ENCODE measurements at places on chromosomes 13 and 19.

DNA sequence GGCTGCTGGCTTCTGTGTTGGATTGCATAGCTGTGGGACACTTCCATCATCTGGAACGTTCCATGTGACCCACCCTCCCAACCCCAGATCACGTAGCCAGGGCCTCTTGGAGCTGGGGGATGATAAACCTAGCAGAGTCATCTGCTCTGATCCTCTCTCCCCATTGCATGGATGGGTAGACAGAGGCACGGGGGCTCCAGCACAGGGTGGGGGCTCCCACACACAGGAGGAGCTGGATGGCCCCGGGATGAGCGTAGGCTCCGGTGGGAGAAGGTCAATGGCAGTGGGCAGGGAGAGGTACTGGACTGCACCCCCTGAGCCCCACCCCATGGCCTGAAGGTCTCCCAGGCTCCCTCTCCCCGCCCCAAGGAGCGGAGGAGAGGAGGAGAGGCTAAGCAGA lies 25.4 kb downstream of the ATP8B3 start:
- DNase-seq: no peak

GRCh38 chr13:90502153-90502552 lies 845.3 kb upstream of the MIR17HG start:
- DNase-seq: no peak

DNA sequence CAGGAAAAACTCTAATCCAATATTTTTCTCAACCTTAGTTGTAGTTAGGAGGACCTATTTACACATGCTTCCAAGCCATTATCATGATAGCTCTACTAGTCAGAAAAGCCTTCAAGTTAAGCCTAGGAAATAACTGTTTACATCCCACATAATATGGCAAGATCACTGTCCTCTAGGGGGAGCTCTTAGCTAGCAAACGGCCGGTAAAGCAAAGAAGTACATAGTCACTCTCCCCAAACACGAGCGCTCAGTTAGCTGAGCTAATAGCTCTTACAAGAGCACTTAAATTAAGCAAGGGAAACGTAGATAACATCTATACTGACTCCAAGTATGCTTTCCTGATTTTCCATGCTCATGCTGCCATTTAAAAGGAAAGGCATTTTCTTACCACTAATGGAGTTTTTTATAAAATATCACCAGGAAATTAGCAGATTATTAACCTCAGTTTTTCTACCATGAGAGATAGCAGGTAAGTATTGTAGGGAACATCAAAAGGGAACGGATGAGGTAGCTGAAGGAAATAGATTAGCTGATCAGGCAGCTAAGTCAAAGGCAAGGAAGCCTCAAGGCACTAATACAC lies 100.6 kb upstream of the PABPC3 start:
- no peak for DNase-seq

DNA sequence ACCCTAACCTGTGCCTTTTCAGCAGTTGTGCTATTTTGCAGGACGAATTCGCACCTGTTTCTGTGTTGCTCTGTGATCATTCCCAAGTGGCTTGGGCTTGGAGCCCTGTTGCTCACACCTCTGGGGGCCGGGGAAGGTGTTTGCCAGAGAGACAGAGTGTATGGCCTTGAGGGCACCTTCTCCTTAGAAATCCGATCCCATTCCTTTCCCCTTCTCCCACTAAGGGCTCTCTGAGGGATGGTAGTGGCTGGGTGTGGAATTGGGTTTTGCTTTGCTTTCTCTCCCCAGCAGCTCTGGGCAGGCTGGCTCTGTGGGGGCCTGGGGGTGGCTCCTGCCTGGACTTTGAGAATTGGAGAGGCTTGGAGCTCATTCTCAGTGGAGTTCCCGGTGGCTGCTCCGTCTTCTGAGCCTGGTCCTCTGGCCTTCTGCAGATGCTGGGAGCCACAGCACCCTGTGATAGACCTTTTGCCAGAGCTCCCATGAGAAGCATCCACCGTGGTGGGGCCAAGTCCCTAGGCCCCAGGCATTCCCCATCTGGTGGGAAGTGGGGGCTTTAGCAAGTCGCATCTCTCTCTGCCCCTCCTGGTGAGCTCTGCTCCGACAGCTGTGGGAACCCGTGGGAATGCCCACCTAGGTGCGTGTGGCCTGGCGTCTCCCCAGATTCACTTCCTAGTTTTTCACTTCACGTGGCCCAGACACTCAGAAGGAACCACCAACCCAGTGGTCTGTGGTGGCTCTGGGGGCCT lies 26.1 kb downstream of the ATP11A start:
- no peak for DNase-seq

DNA sequence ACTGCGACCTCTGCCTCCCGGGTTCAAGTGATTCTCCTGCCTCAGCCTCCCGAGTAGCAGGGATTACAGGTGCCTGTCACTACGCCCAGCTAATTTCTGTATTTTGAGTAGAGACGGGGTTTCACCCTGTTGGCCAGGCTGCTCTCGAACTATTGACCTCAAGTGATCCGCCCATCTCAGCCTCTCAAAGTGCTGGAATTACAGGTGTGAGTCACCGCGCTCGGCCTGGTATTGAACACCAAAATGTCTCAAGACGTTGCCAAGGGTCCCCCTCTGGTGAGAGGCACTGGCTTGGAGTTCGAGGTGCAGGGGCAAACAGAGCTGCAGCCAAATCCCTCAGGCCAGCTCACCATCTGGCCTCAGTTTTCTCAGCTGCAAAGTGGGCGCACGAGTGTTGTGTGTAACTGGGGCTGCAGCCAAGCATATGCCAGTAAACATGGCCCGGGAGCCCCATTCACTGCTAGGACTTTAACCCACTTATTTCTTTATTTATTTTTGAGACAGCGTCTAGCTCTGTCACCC lies 8.0 kb downstream of the TJP3 start:
- DNase-seq: no peak

DNA sequence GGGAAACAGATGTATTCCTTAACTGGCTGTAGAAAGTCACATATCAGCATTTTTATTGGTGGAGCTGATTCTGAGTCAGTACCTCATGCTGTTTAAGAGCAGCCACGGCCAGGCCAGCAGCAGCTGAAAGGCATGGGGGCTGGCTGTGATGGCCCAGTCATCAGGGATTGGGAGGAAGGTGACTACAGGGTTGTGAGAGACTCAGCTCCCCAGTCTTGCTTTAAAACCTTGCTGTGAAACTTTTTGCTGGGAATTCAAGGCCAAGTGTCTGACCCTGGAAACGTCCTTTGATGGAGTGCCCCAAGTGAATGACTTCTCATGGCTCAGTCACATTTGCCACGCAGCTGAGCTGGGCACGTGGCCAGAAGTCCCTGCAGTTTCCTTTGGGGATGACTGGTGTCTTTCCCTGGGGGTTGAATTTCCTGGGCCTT lies 39.1 kb upstream of the RNF113B start:
- DNase-seq: no peak

GRCh38 chr13:106151056-106151699 lies 384.3 kb downstream of the EFNB2 start:
- no peak for DNase-seq

DNA sequence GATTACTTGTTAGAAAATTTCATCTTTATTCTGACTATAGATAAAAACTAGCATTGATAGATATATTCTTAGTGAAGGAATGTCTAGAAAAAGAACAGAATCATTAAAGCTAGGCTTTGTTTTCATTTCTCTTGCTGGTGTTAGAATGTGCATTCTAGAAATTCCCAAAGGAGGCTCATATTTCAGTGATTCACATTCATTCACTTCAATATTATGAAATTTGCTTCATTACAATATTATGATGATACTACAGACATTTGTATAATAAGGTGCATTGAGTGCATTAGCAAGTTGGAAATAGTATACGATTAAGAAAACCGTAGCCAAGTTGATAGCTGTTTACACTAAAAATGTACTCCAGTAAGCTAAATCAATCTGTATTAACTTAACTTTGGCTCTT lies 70.7 kb upstream of the MYCBP2 start:
- no peak for DNase-seq

- DNase-seq: no peak
Observed at GRCh38 chr19:39014037-39014436, 18.3 kb downstream of the FBXO27 start.

DNA sequence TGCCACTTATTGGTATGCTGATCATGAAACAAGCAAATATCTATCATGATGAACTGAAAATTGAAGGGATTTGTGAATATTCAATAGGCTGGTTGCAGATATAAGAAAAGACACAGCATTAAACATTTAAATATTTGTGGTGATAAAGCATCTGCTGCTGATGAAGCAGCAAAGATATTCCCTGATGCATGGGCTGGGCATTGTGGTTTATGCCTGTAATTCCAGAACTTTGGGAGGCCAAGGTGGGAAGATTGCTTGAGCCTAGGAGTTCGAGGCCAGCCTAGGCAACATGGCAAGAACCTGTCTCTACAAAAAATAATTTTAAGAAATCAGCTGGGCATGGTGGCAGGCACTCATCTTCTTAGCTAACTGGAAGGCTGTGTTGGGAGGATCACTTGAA lies 54.5 kb downstream of the GPR180 start:
- no peak for DNase-seq

- DNase-seq: no peak
Observed at GRCh38 chr19:49692147-49692506, 1.2 kb downstream of the CPT1C start.

DNA sequence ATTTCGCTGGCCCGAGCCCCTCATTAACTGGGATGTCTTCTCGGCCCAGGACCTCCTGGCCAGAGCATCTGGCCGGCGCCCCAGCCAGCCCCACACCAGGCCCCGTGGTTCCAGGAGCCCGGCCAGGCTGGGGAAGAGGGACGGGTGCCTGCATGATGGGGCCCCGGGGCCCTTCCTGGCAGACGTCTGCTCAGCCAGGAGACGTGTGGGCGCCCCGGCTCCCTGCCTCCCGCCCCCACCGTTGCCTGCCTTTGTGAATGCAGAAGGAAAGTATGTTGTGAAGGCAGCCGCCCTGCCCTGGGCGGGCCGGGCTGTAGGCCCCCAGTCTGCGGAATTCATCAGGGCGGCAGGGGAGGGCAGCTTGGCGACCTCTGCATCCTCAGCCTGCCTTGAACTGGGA lies 4.4 kb upstream of the COMP start:
- DNase-seq: no peak

DNA sequence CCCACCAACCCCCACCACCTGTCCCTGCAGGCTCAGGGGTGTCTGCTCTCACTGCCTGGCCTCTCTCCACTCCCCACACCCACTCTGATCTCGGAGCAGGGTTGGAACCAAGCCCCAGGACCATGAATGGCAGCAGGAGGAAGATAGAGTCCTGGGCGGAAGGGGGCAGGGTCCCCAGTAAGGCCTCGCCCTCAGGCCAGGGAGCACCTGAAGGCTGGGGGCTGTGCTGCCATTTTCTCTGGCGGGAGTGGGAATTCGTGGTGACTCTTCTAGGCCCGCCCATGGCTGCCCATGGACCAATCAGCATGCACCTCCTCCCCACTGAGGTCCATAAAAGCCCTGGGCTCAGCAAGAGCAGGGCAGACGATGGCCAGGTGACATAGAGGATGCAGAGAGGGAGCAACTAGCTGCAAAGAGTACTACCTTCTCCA lies 25.0 kb downstream of the KBTBD6 start:
- DNase-seq: no peak

DNA sequence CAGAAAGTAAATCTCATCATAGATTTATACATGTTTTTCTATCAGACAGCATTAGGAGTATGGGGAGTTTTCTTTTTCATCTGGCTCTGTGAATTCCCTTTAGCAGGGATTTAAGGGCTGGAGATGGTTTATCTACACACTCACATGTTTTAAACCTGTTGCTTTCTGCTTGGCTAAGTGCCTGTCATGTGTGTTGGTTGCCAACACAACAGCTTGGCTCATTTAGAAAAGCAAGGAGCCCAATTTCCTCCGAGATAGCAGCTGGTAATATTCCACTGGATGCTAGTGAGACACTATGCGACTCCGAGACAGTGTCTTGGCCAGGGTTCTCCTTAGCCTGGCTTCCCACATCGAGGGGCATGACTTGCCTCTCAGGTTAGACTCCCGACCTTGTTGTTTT lies 83.3 kb downstream of the KLF5 start:
- no peak for DNase-seq

GRCh38 chr13:93224535-93224934 lies 2.1 kb upstream of the GPC6 start:
- no peak for DNase-seq

DNA sequence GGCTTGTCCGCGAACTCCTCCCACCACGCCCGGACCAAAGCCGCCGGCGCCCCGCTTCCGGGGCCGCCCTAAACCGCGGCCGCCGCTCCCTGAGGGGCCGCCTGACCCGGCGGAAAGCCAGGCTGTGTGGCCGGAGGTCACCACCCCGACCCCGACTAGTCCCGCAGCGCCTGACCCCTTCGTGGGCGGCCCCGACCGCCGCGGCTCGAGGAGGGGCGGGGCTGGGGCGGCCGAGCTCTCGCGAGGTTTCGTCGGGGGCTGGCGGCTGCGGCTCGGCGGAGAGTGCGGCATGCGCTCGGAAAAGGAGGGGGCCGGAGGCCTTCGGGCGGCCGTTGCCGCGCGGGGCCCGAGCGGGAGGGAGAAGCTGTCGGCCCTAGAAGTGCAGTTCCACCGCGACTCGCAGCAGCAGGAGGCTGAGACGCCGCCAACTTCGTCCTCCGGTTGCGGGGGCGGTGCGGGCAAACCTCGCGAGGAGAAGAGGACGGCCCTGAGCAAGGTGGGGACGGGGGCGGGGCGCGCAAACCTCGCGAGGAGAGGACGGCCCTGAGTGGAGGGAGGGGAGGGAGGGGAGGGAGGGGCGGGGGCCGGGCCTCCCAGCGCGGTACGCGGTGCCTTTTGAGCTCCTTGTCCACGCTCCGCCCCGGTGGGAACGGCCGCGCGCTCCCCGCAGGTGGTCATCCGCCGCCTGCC lies at the start of gene UPF3A:
Gene UPF3A (plus strand): TSS at position 251 of the 690 bp plus-strand sequence. CDS start 39 bp downstream, at position 290.
- peak; percentile 91 for DNase-seq

GRCh38 chr13:30667014-30667413 lies 49.3 kb downstream of the USPL1 start:
- DNase-seq: no peak

- no peak for DNase-seq
Observed at GRCh38 chr13:100803091-100803490, 128.5 kb upstream of the TMTC4 start.

DNA sequence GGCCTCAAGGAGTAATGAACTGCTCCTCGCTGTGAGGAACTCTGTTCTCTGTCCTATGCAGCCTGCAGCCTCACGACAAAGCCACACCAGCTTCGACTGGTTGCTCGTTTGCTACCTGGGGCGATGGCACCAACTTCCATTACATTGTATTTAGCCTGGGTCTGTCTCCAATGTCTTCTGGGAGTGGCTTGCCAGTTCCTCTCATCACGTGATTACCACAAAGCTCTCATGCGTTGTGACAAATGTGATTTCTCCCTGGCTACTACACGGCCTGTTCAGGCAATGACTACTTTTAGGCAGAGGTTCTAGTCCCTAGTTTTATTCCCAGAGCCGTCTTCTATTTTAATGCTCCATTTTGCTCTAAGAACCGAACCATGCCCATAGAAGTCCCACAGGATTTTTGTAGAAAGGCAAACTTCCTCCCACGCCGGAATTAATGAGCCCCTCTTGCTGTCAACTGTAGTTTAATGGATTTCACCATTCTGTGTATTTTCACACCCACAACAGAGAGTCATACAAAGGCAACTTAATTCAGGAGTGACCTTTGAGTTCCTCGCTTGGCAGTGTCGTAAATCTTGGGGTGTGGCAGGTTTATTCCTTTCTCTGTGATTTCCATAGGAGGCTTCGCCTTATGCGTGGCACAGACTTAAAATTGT lies 351.9 kb downstream of the EFNB2 start:
- DNase-seq: no peak

- no peak for DNase-seq
Observed at GRCh38 chr13:39374741-39375189, 228.2 kb downstream of the LHFPL6 start.

Measured in activated CD4-positive, CD25-positive, alpha-beta regulatory T cell (primary cell).